ENCODE measurements at places on chromosomes 16 and 17. TPM values are rescaled to one million over a fixed set of nuclear protein-coding genes. Genes with fewer than 3 reads are reported as not detected.

- H3K27me3 ChIP-seq, result no peaks in the 10 kb centered on the region
- H3K27ac ChIP-seq, result no peak overlapping the region
- no peaks in the 10 kb centered on the region for H3K4me1 ChIP-seq
- no peaks in the 10 kb centered on the region for H3K36me3 ChIP-seq
- H3K4me3 ChIP-seq, result no peak overlapping the region
- DNase-seq, result no peak
Observed at GRCh38 chr17:16939606-16940115, 32.3 kb downstream of the TNFRSF13B start.

The CHCT1 gene
- total RNA-seq, result not detected

The CCL18 gene
- 22.8 TPM for total RNA-seq

DNA sequence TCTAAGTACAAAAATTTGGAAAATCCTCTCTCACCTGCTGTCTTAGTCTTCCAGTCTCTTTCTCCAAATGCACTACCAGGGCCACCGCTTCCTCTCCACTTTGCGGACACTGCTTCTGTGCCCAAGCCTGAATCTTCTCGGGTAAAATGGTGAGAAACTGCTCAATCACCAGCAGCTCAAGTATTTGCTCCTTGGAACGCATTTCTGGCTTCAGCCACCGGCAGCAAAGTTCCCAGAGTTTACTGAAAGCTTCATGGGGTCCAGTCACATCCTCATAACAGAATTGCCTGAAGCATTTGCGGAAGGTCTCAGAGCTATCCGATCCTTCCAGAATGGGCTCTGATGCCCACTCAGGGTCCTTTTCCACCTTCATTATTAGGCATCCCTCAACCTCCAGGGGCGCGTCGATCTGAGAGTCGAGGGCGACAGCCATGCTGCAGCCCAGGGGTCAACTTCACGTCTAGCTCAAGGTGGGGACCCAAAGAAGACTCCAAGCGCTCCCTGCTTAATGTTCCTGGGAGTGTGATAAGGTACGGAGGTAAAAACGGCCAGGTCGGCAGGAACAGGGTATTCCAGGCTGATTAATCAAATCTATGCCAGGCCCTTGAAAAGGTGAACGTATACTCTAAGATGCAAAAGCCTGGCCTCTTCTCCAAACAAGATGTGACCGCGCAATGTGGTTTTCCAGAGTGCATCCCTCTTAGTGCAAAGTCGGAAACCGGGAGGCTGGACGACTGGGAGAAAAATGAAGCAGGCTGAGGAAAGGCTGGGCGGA lies 763 bp downstream of the ZKSCAN2 start:
- H3K27ac ChIP-seq, result peak overlapping the region; percentile 96
- peak overlapping the region; percentile 93 for H3K4me3 ChIP-seq
- peaks cover 6% of the 10 kb centered on the region for H3K36me3 ChIP-seq

The C16orf95 gene
- total RNA-seq, result not detected

Data from thoracic aorta (tissue), 2 donors.